Effector memory CD8-positive, alpha-beta T cell (primary cell): ENCODE measurements at places on chromosomes 13 and 19.

DNA sequence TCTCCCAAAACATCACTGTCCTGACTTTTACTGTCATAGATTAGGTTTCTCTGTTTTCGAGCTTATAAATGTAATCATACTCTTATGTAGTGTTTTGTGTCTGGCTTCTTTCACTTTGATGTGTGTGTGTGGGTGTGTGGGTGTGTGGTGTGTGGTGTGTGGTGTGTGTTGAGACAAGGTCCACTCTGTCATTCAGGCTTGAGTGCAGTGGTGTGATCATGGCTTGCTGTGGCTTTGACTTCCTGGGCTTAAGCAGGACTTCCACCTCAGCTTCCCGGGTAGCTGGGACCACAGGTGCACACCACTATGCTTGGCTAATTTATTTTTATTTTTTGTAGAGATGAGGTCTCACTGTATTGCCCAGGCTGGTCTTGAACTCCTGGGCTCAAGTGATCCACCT is 59.6 kb downstream of the PDS5B start:
- H3K4me3 ChIP-seq: peak overlapping the region; percentile 34
- H3K36me3 ChIP-seq: no peaks in the 10 kb centered on the region
- H3K27ac ChIP-seq: peak overlapping the region; percentile 87
- no peak for DNase-seq

DNA sequence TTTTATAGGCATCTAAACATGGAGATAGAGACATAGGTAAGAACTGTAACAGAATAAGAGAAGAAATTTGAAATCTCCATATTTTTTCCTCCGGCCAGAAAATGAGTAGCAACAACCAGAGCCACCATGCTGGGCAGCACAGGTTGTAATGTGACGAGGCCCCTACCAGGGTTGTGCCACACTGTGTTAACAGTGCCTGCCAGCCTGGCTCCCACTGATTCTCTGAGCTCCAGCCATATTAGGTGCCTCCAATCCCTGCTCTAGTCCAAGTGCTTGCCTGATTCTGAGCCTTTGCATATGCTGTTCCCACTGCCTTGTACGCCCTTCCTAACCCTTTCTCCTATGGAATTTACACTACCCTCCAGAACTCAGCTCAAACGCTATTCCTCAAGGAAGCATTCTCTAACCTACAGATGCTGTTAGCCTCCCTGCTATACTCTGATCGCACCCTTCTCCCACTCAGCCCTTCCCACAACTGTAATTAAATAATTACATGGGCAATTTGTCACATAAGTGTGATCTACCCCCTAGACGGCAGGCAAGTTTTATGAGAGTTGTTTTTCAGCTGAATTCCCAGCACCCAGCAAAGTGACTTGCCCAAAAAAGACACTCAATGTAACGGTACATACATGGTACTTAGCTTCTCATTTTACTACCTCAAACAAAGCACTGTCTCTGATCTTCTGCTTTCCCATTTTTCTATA is 37.6 kb upstream of the STARD13 start:
- peaks cover 8% of the 10 kb centered on the region for H3K27me3 ChIP-seq
- no peaks in the 10 kb centered on the region for H3K4me1 ChIP-seq
- no peak for DNase-seq
- no peaks in the 10 kb centered on the region for H3K36me3 ChIP-seq
- H3K4me3 ChIP-seq: no peak overlapping the region

- H3K4me3 ChIP-seq: peak overlapping the region; percentile 87
- no peaks in the 10 kb centered on the region for H3K27me3 ChIP-seq
- peak overlapping the region; percentile 99 for H3K27ac ChIP-seq
- peaks cover 21% of the 10 kb centered on the region for H3K36me3 ChIP-seq
- peak; percentile 85 for DNase-seq
These were observed 16.1 kb upstream of the RASA3 start for GRCh38 chr13:114148521-114148855.

DNA sequence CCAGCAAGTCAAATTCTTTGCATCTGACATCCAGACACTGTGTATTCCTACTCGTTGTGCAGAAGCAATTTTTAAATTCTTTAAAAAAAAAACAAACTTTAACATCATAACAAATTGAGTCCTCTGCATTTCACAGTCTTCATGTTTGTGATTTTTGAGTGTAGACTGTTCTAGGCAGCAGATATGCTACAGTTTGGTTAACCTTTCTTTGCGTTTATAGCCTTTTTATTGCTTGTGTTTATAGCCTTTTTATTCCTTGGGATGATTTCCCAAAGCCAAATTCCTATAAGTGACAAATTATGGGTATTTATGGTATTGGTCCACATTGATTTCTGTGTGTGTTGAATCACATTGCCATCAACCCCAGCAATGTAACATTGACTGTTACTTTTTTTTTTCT is 14.9 kb upstream of the RNF113B start:
- H3K4me3 ChIP-seq: no peak overlapping the region
- no peaks in the 10 kb centered on the region for H3K4me1 ChIP-seq
- DNase-seq: no peak

- peaks cover 53% of the 10 kb centered on the region for H3K36me3 ChIP-seq
- H3K4me3 ChIP-seq: peak overlapping the region; percentile 95
- H3K27ac ChIP-seq: peak overlapping the region; percentile 94
- DNase-seq: no peak
- H3K27me3 ChIP-seq: no peaks in the 10 kb centered on the region
These were observed 423 bp downstream of the LSM14A start for GRCh38 chr19:34172661-34173192.

DNA sequence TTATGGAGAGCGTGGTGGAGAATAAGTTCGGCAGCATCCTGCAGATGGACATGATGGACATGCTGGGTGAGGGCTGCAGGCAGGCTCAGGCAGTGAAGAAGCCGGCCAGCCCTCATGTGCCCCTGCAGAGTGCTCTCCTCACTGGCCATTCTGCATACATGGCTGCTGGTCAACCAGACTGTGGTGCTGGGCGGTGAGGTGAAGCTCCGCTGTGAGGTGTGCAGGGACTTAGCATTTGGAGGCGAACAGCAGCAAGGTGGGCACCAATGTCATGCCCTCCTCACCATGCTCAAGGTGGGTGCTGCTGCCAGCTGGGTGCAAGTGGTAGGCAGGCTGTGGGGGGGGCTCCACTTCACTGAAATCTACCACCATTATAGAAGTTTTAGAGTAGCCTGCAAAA is 5.7 kb upstream of the ZNF492 start:
- no peak overlapping the region for H3K4me3 ChIP-seq
- H3K4me1 ChIP-seq: no peaks in the 10 kb centered on the region
- H3K36me3 ChIP-seq: no peaks in the 10 kb centered on the region

DNA sequence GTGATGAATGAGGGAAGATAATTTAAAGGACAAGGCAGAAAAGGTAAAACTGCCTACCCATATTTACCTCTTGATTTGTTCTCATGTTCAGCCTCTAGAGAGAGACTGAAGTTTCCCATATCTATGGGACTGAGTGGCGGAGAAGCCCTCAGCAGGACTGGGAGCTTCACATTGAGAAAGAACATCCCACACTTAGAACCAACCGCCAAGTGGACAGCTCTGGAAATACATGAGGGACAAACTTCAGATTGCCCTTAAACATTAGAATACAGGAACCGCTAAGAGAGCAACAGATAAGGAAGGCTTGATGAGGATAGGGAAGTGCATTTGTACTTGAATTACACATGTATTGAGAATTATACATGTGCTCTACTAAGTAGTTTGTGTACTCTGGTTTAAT is 316.0 kb upstream of the MIR17HG start:
- DNase-seq: no peak
- H3K4me3 ChIP-seq: no peak overlapping the region
- peaks cover 3% of the 10 kb centered on the region for H3K36me3 ChIP-seq
- H3K27me3 ChIP-seq: no peaks in the 10 kb centered on the region

DNA sequence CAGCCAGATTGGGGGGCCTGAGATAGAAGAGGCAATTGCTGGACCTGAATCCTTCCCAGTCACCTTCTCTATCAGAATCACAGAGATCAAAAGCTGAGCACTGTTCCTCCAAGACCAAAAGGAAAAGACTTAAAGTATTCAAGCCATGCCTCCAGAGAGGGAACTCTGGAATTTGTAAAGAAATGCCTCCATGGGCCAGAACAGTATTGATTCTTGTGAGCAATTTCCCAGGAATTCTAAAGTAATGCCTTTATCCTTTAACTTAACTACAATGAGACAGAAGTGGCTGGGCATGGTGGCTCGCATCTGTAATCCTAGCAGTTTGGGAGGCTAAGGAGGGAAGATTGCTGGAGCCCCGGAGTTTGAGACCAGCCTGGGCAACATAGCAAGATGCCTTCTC is 148.8 kb downstream of the FLT1 start:
- H3K4me1 ChIP-seq: peaks cover 5% of the 10 kb centered on the region
- H3K36me3 ChIP-seq: no peaks in the 10 kb centered on the region
- no peak overlapping the region for H3K4me3 ChIP-seq
- no peak overlapping the region for H3K27ac ChIP-seq
- no peak for DNase-seq

DNA sequence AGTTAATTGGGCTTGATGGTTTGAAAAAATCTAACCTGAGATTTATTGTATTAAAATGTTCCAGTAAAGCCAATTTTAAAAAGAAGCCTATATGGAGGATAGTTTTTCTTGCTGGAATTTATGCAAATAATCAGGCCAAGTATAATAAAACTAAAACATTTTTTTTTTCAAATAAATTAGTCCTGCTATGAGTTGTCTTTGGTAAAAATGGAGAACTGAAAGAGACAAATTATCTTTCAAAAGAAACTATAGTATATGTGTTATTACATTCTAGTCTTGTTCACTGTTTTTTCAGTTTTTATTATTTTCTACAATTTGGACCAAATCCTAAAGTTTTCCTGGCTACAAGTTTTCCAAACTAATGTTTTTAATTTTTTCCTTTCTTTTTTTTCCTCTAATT is 468.9 kb downstream of the UQCRFS1 start:
- H3K4me1 ChIP-seq: no peaks in the 10 kb centered on the region
- H3K36me3 ChIP-seq: no peaks in the 10 kb centered on the region
- H3K27me3 ChIP-seq: peaks cover 1% of the 10 kb centered on the region
- no peak overlapping the region for H3K4me3 ChIP-seq

- no peaks in the 10 kb centered on the region for H3K27me3 ChIP-seq
- H3K4me1 ChIP-seq: peaks cover 14% of the 10 kb centered on the region
- no peak for DNase-seq
- no peak overlapping the region for H3K27ac ChIP-seq
- no peak overlapping the region for H3K4me3 ChIP-seq
These were observed 22.5 kb downstream of the NKPD1 start for GRCh38 chr19:45138303-45138751.

DNA sequence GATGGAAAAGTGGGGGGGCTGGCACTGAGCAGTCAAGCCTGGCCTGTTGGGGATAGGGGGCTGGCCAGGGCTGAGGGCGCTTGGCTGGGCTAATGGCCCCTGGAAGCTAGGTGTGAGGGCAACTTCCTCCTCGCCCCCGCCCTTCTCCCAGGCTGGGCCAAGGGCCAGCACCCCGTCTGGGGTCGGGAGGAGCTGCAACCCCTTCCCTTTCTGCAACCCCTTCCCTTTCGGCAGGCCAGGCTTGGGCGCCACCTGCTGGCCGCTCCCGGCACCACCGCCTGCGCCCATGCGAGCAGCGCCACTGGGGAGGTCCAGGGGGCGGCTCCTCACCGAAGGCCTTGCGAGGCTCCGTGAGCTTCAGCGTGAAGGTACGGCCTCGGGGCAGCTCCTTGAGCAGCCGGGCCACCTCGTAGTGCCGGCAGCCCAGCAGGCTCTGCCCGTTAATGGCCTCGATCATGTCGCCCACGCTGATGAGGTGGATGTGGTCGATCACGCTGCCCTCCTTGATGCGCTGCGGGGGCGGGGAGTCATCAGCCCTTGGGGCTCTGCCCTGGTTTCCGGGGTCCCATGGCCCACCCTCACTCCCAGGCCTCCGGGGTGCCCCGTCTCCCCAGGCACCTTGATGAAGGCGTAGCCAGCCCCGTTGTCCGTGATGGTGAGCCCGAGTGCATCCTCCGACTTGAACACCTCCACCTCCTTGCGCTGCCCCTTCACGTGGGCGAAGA is 5.0 kb upstream of the PTGER1 start:
- H3K36me3 ChIP-seq: peaks cover 9% of the 10 kb centered on the region
- no peak overlapping the region for H3K27ac ChIP-seq
- DNase-seq: peak; percentile 73
- H3K4me1 ChIP-seq: peaks cover 16% of the 10 kb centered on the region

GRCh38 chr19:4345342-4346019 is 2.1 kb downstream of the MPND start:
- peaks cover 14% of the 10 kb centered on the region for H3K36me3 ChIP-seq
- H3K27me3 ChIP-seq: no peaks in the 10 kb centered on the region
- H3K27ac ChIP-seq: no peak overlapping the region

DNA sequence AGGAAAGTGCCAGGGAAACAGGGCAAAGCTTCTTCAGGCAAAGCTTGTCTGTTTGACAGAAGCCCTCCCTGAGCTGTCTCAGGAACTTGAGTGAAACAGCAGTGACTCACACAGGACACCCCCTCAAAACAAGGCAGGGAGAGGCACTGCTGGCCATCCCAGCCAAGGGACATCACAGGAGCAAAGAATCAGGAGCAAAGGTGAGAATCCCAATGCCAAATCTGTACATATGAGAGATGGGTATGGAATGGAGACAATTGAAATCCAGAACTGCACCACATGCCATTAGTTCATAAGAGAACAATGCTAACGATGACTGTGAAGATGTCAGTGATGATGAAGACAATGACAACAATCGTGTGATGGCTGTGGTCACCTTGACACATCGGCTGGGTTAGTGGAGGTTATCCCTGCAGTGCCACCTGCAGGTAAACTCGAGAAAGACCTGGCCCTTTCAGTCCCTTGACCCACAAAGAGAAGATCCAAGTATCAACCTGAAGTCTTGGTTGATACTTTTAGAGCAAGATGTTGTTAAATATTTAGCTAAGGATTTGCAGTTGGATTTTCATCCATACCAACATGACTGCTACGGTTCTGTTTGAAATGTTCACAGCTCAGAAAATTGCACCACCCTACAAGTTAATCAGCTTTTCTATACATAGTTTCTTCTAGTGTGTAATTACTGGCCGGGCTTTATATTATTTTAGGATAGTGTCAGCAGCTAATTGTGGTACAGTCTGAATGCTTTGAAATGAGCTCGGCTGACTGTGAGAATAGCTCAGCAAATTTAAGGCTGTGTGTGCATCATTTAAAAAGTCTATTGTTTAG is 42.0 kb upstream of the IPO5 start:
- no peaks in the 10 kb centered on the region for H3K36me3 ChIP-seq
- H3K4me3 ChIP-seq: no peak overlapping the region
- peaks cover 2% of the 10 kb centered on the region for H3K4me1 ChIP-seq
- DNase-seq: no peak

GRCh38 chr19:47608074-47608918 is 638 bp upstream of the BICRA start:
- no peaks in the 10 kb centered on the region for H3K27me3 ChIP-seq
- H3K27ac ChIP-seq: peak overlapping the region; percentile 90
- H3K36me3 ChIP-seq: peaks cover 14% of the 10 kb centered on the region
- peak; percentile 98 for DNase-seq
- peak overlapping the region; percentile 84 for H3K4me3 ChIP-seq

GRCh38 chr13:19713186-19713965 is 69.4 kb downstream of the PSPC1 start:
- H3K27ac ChIP-seq: no peak overlapping the region
- no peak for DNase-seq
- no peak overlapping the region for H3K4me3 ChIP-seq

DNA sequence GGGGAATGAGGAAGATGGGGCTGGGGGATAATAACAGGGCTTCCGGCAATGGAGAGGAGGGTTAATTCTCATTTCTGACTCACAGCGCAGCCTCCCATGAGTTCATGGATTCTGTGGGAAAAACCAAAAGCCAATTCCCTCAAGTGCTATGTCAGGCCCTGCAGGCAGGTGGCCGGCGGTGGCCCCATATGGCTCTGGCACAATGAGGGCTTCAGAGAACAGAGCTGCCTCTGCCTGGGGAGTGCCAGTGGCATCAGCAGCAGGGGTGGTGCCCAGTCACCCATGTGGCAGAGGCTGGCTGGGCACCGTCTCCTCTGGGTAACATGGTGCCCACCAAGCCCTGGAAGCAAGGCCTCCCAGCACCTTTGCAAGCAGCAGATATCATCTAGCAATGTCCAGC is 69.1 kb downstream of the ALOX5AP start:
- no peaks in the 10 kb centered on the region for H3K27me3 ChIP-seq
- H3K4me1 ChIP-seq: peaks cover 12% of the 10 kb centered on the region
- H3K36me3 ChIP-seq: peaks cover 2% of the 10 kb centered on the region
- no peak for DNase-seq
- no peak overlapping the region for H3K27ac ChIP-seq
